ENCODE measurements at places on chromosomes 4 and X.

DNA sequence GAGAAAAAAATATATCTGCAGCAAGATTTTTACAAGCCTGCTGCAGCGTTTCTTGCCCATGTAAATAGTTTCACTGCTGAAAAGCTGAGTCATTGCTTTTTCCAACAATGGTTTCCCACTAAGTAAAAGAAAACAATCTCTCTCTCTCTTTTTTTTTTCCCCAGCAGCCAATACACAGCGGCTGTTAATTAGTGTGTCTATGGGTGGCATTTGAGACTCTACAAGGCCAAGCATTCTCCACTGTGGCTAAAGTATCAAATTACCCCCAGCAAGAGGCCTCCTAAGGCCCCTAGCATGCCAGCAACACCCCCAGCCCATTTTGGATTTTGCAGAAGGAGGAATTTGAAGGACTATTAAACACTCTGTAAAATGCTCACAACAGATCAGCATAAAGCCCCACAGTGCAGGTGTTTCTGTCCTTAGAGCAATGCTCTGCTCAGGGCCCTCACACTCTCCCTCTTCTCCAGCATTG is 837.4 kb downstream of the TRIML1 start:
- no peak for DNase-seq

GRCh38 chrX:9980401-9980800 is 13.2 kb downstream of the CLDN34 start:
- DNase-seq: no peak

DNA sequence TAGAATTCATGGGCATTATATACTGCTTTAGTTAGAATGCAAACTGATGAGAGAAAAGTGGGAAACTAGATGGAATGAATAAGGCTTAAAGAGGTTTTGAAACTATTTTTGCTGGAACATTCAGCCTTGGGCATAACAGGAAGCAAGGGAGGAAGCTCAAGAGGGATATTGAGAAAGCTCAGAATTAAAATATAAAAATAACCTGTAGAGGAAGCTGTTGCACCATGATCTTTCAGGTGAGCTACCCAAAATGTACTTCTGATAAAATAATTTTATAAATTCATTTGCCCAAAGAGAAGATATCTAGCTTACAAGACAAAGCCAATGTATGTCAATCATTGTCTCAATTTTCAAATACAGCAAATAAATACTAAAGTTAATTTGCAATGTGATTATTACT is 11.3 kb downstream of the GC start:
- DNase-seq: no peak

GRCh38 chr4:70583952-70584834 is 7.9 kb upstream of the AMBN start:
- no peak for DNase-seq

DNA sequence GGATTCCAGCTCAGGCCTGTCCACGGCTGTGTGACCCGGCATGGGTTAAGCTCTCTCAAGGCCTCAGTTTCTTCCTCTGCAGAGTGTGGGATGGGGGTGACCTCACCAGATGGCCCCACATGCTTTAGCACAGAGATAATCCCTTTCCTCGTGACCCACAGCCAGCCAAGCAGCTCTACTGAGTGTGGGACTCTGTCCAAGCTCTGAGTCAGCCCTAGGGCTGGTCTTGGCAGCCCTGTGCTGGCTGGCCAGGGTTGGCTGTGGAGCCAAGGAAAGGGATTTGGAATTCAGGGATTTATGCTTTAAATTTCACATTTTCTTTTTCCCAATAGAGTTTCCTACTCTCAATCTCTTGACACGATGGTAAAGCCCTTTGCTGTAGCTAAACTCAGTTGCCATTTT is 19.7 kb upstream of the SPON2 start:
- no peak for DNase-seq

Data from stimulated activated CD8-positive, alpha-beta memory T cell treated with anti-CD3 and anti-CD28 coated beads, Interleukin-4, amount 100 ng/mL, for 4 hours (primary cell).